ENCODE measurements at places on chromosomes 5 and 9.

DNA sequence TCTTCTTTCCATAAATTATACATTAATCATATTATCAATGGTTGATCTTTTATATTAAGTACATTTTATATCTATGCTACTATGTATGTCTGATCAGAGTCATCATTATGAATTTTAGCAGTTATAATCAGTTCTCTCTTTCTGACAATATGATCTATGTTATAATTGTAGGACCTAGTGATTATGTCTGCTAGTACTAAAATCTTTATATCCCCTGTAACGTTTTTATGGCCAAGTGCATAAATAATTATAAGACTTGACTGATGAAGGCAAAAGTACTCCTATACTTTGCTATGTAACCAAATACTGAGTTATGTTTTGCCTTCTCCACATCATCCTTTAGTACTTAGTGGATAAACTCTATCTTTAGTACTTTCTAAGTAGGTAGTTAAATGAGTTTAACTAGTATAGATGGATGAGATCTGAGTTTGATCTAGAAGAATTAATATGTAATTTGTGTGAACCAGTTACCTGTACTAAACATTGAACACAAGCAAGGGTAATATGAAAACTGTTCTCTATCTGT lies 75.4 kb downstream of the SLF1 start:
- DNase-seq: no peak
- peaks cover 4% of the 10 kb centered on the region for H3K4me1 ChIP-seq
- H3K36me3 ChIP-seq: peaks cover 2% of the 10 kb centered on the region
- no peaks in the 10 kb centered on the region for H3K27me3 ChIP-seq
- H3K27ac ChIP-seq: no peak overlapping the region

DNA sequence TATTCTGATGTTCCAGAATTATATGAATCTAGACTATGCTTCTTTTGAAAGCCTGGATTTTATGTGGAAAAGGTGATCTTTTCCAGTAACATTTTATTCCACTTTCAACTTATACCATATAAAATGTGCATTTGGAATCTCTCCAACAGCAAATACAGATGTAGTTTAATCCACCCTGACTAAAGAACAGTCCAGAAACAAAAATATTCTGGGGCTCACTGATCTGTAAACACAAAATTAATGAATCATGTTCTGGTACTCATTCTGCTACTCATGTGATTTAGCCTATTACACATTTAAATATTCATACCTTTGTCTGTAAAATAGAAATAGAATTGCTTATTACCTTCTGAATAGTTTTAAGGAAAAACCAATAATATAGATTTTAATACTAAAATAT lies 125.8 kb downstream of the ARRDC3 start:
- H3K27me3 ChIP-seq: no peaks in the 10 kb centered on the region
- H3K4me3 ChIP-seq: no peak overlapping the region
- no peak overlapping the region for H3K27ac ChIP-seq
- no peak for DNase-seq

- no peak for DNase-seq
- H3K27me3 ChIP-seq: no peaks in the 10 kb centered on the region
- H3K27ac ChIP-seq: no peak overlapping the region
- H3K4me3 ChIP-seq: no peak overlapping the region
Observed at GRCh38 chr5:163867738-163868137, 362.3 kb downstream of the MAT2B start.

- no peaks in the 10 kb centered on the region for H3K36me3 ChIP-seq
- no peak overlapping the region for H3K4me3 ChIP-seq
- peaks cover 32% of the 10 kb centered on the region for H3K27me3 ChIP-seq
- H3K27ac ChIP-seq: no peak overlapping the region
Observed at GRCh38 chr9:132547976-132548730, 34.3 kb upstream of the BARHL1 start.

DNA sequence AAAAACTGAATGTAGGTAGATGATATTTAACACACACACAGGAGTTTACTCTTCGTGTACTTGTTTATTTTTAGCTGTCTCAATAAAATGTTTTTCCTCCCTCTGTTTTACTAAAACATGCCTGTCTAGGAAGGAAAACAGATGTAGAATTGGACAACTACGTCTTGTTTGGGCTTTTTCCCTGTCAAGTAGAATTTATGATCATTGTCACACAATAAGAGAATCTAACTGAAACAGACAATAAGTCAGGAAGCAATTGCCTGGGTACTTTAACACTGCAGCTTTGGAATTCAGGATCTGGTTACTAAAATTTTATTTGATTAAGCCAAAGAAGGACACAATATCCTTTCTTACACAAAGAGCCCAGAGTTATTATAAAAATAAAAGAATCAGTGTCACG lies 164.2 kb downstream of the ZDHHC21 start:
- no peaks in the 10 kb centered on the region for H3K27me3 ChIP-seq
- no peak overlapping the region for H3K27ac ChIP-seq
- H3K4me1 ChIP-seq: peaks cover 3% of the 10 kb centered on the region
- H3K4me3 ChIP-seq: no peak overlapping the region
- no peaks in the 10 kb centered on the region for H3K36me3 ChIP-seq

Data from suprapubic skin (tissue), 4 donors.